ENCODE measurements at places on chromosomes 11 and 22.

DNA sequence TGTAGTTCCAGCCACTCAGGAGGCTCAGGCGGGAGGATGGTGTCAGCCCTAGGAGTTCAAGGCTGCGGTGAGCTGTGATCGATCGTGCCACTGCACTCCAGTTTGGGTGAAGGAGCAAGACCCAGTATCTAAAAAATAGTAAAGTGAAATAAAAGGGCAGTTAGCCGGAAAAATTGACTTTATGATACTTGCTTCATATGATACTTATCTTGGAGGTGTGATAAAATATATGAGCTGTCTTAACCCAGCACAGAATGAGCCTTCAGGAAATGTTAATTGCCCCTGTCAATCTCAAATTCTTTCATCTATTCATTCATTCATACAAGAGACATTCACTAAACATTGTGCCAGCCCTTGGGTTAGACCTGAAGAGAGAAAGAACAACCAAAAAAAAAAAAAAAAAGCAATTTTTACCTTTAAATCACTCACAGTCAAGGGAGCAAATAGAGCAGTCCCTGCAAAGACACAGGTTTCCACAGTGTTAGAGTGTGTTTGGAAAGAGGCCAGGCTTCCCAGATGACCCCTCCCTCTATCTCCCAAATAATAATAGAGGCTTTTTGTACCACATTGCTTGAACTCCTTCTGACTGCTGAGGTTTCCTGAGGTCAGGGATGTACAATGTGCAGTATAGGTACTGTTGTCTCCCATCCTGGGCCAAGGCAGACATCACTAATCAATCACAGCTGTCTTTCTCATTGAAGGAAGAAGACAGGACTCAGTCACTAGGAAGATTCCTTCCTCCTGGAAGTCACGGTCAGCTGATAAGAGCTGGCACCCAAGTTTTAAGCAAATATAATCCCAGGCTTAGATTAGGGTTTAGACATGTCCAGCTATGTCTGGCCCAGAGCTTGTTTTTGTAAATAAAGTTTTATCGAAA, 454.6 kb downstream of the MIAT start:
- no peak for DNase-seq

DNA sequence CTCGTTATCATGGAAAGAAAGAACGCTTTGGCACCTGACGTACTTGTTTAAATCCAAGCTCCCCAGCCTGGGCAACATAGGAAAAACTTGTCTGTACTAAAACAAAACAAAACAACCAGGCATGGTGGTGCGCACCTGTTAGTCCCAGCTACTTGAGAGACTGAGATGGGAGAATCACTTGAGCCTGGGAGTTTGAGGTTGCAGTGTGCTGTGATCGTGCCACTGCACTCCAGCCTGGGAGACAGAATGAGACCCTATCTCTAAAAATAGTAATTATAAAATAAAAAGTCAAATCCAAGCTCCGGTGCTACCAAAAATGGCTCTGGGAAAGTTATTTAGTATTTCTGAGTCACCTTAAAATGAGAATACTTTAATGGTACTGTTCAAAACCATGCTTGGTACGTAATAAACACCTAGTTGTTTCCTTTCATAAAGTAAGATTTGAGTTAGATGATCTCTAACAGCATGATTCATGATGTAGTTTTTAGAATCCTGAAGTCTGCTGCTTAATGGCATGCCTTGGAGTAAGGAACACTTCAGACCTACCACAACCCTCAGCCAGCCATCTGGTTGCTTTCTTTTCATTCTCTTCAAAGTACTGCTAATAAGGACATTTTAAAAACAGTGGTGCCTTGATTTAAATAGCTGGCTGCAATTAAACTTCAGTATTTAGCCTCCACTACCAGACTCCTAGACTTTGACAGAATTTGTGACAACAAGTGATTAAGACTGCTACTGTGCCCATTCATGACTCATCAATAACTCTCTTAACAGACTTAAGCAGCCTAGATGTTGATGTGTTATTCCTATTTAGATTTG, 8.4 kb downstream of the PPME1 start:
- no peak for DNase-seq

- peak; percentile 45 for DNase-seq
Measured at GRCh38 chr11:10540546-10540914, 457 bp downstream of the RNF141 start.

DNA sequence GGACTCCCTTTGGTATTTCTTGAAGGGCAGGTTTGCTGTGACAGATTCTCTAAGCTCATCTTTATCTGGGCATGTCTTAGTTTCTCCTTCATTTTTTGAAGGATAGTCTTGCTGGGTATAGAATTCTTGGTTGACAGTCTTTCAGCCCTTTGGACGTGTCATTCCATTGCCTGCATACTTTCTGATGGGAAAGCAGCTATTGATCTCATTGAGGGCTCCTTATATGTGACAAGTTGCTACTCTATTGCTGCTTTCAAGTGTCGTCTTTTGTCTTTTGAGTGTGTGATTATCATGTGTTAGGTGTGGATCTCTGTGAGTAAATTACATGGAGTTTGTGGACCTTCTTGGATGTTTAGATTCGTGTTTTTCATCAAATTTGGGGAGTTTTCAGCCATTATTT, 21.9 kb downstream of the IGHMBP2 start:
- DNase-seq = no peak

DNA sequence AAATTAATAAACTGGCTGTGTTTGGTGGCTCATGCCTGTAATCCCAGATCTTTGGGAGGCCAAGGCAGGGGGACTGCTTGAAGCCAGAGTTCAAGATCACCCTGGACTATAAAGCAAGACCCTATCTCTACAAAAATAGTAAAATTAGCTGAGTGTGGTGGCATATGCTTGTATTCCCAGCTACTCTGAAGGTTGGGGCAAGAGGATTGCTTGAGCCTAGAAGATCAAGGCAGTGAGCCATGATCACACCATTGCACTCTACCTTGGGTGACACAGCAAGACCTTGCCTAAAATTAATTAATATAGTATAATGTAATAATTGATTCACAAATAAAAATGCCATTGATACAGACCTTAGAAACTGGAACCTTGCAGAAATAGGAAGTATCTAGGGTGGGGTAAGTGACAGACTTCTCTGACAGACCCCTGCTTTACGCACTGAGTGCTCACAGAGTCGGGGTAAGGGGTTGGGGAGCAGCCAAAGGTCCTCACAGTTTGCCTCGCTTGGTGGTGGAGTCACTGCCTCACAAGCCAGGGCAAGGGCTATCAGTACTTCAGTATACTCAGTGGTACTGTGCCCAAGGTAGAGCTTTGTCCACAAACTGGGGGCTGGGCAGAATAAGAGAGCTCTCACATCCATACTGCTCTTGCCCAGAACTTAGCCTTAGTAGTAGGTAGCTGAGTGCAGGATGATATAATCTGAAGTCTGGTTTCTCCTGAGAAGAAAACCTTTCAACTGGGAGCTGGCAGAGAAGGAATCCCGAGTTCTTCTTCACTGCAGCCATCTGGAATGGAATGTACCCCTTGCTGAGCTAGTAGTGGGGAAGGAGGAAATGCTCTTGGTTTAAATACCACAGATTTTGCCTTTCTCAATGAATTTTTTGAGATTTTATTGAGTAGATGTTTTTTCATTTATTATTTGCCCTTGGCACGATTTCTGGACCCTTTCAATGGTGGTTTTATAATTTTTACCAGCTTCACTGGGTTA, 65.5 kb downstream of the EMSY start:
- no peak for DNase-seq

DNA sequence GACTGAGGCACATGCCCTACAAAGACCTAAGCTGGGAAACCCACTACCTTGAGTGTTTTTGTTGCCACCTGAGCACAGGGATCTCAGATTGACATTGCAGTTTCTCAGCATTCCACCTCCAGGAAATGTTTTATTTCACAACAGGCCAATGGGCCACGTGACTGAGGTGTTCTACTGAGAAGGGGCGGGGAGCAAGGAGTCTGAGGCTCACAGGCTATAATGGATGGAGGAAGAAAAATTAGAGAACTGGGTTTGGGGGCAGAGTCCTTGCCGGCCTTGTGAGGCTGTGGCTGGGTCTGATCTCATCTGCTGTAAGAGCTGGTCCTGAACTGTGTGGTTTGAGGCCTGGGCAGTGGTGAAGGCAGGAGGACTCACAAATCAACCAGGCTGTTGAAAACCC, 40.7 kb downstream of the ZNF202 start:
- DNase-seq = no peak

- DNase-seq = no peak
Measured at GRCh38 chr11:112042161-112042960, 17.2 kb downstream of the DLAT start.

DNA sequence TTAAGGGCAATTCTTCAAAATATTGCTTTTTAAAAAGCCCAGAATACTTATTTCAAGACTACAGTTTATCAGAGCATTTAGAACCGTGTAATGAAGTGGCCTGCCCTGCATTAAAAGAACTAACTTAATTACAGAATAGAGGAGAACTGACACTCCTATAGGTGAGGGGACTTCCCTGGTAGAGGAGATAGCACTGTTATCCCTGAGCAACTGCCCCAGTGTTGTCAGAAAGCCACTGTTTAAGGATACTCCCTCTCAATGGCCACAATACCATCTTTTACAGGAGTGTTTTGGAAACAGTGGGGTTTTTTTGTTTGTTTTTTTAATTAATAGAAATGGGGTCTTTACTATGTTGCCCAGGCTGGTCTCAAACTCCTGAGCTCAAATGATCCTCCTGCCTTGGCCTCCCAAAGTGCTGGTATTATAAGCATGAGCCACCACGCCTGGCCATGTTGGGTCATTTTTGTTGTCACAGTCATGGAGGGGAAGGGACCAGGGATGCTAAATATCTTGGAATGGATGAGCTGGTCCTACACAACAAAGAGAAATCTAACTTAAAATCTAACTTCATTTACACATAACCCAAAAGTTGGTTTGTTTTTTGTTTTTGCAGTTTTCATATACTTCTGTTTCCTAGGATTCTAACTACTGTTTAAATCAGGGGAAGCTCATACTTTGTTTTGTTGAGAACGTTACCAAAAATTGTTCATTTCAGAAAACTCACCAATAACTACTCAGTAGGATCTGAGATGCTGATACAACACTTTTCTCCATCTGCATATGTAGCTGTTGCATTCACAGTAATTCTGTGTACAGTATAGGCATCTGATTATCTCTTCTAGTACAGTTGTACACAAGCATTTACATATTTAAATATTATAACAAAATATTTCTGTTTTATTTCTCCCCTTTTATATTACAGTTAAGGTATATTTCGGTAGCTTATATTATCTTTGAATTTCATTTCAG, 8.1 kb downstream of the RPL27A start:
- DNase-seq = no peak

DNA sequence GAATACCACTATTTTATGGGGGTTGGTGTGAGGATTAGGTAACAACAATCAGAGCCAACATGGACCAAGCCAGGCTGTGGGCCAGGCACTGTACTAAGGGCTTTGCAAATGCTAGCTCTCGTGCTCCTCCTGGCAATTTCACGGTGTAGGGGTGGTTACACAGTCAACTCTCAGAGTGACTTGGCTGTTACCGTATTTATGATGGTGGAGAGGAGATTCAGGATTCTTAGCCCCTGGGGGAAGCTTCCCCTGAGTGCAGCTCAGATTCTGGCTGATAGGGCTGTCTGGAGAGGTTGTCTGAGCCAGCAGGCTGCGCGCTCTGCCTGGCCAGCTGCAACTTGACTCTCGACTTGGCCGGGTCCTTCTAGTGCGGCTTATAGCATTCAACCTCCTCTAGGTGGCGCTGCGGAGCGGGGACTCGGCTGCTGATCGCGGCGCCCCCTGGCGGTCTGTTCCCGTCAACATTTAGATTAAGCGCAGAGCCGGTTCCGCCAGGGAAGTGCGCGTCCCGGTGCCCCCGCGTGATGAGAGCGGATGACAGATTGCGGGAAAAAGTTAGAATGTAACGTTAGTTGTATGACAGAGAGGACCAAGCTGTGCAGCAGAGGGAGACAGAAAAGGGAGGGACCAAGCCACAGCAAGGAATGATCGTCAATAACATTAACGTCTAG, 4.5 kb upstream of the NCF4 start:
- DNase-seq = peak; percentile 87

- DNase-seq = no peak
Measured at GRCh38 chr11:45830596-45830995, 16.7 kb upstream of the CRY2 start.

DNA sequence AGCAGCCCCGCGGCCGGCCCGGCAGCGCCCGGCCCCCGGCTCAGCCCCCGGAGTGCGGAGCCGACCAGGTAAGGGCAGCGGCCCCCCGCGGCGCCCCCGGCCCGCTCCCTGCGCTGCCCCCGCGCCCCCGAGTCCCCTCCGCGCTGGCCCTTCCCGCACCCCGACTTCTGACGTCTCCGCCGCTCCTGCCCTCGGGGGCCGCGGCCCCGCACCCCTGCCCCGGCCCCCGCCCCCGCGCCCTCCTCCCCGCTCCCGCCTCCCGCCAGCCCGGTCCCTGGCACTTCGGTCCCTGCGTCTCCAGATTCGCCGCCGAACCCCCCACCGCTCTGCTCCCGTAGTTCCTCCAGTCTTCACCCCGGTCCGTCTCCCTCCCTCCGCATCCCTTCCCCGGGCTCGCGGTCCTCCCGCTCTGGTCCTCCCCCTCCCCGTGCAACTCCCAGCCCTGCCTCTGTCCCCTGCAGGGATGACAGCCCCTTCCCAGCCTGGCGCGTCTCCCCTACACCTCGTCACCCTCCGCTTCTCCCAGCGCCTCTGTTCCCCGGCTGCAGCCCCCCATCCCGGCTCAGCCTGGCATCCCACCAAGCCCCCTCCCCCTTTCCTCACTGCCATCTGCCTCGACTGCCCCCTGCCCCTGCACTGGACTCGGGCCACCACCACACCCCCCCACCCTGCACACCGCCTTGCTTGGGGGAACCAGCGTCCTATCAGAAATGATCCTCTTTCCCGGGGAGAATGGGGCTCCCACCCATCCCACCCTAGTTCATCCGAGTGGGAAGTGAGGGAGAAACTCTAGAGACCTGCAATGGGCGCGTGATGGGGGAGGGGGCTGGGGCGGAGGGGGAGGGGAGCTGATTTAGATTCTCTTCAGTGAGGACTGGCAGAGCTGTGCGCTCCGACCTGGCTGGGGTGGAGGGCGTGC, 531 bp downstream of the GRIK4 start:
- DNase-seq = peak; percentile 31

GRCh38 chr11:120211522-120212258, 858 bp downstream of the OAF start:
- no peak for DNase-seq

Measured in WERI-Rb-1 (cell line).